ENCODE measurements at places on chromosomes 3 and 15. TPM values are rescaled to one million over a fixed set of nuclear protein-coding genes. Genes with fewer than 3 reads are reported as not detected.

- DNase-seq, result peak; percentile 64
- peak overlapping the region; percentile 73 for H3K27ac ChIP-seq
- H3K4me3 ChIP-seq, result peak overlapping the region; percentile 96
Observed at GRCh38 chr3:97968376-97968775, 3.9 kb downstream of the RIOX2 start.

GRCh38 chr3:168213920-168214319 lies 118.2 kb upstream of the GOLIM4 start:
- peak overlapping the region; percentile 57 for H3K4me3 ChIP-seq
- peaks cover 2% of the 10 kb centered on the region for H3K36me3 ChIP-seq
- H3K27ac ChIP-seq, result peak overlapping the region; percentile 80
- no peaks in the 10 kb centered on the region for H3K27me3 ChIP-seq

DNA sequence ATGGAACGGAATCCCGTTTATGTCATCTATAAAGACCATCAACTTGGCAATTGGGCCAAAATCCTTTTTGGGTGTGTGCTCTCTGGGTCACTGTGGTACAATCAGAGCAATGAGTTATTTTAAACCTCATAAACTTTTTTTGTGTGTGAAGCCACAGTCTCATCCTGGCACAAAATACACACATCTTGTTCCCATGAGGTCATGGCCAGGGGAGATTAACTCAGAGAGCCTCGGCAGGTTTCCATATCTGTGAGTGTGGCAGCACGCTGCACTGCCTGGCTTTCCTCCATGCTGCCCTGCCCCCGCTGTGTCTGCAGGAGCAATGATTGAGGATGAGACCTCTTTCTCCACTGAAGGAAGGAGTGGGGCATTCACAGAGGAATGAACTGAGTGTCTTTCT lies 54.0 kb upstream of the DLG1 start:
- H3K36me3 ChIP-seq, result no peaks in the 10 kb centered on the region
- no peaks in the 10 kb centered on the region for H3K4me1 ChIP-seq
- H3K4me3 ChIP-seq, result no peak overlapping the region
- DNase-seq, result no peak
- no peak overlapping the region for H3K27ac ChIP-seq

DNA sequence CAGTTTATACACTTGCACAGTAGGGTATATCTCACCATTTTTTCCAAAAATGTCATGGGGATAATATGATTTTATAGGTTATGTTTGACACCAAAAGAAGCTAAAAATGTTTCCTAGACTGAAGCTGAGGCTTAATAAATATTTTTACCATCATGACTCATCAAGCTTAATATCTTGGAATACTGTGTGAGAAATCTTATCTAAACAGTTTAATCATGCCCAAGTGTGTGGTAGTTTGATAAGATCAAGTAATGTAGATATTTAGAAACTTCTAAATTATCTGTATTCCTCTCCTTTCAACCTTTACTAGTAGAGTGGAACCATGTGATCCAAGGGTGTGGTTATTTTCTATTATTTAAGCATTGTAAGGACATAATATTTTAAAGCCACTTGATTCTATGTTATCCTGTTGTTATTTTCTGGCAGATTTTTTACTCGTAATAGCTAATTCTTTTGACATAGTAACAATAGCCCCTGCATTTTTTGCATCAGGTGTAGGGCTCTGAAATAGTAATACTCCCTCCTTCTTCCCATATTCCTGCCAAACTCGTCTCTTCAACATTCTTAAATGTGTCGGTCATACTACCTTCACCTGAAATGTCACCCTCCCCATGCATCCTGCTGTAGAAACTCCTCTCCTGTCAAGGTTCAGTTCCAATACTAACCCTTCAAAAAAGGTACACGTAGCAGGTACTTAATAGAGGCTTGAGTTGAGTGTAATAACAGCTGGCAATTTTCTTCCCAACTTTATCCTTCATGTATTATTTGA lies 729.6 kb downstream of the NLGN1 start:
- H3K4me1 ChIP-seq, result no peaks in the 10 kb centered on the region
- no peak overlapping the region for H3K27ac ChIP-seq
- H3K4me3 ChIP-seq, result no peak overlapping the region
- H3K36me3 ChIP-seq, result no peaks in the 10 kb centered on the region
- no peaks in the 10 kb centered on the region for H3K27me3 ChIP-seq

DNA sequence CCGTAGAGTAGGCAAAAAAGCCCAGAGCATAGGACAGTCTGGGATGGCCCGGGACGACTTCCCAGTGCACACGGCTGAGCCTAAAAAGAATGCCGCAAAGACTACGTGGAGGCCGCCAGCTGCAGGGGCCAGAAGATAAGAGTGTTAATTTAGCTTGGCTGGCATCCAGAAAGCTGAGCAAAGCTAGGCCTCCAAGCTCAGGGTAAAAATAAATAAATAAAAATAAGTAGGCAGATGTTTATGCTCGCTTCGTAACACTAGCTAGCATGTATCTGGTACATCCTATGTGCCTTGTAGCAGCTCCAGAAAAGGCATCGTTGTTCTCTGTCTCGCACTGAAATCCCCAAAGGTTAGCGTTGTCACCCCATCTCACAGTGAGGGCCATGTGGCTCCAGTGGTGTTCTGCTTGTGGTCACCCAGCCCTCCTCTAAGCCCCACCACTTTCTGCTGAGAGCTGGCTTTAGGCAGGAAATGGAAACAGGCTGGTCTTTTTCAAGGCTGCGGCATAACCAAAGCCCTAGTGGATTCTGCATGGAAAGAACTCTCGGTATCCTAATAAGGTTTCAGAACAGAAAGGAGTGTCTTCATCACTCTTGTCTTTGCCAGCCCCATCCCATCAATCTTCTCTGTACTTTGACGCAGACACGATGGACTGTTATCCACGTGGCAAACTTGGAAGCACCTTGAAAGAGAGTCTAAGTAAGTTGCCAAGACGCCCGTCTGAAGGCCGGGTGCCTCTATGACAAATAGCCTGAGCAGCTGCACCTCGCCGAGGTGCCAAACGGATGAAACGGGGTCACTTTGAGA lies 58.1 kb upstream of the MEF2A start:
- H3K4me3 ChIP-seq, result no peak overlapping the region
- peaks cover 15% of the 10 kb centered on the region for H3K27me3 ChIP-seq
- H3K36me3 ChIP-seq, result peaks cover 5% of the 10 kb centered on the region
- no peak overlapping the region for H3K27ac ChIP-seq
- peaks cover 78% of the 10 kb centered on the region for H3K4me1 ChIP-seq

- H3K4me1 ChIP-seq, result no peaks in the 10 kb centered on the region
- no peak overlapping the region for H3K27ac ChIP-seq
- no peaks in the 10 kb centered on the region for H3K36me3 ChIP-seq
- no peak overlapping the region for H3K4me3 ChIP-seq
- no peak for DNase-seq
Observed at GRCh38 chr3:155323063-155323666, 29.7 kb upstream of the STRIT1 start.

- H3K4me3 ChIP-seq, result no peak overlapping the region
- DNase-seq, result no peak
- no peak overlapping the region for H3K27ac ChIP-seq
- H3K27me3 ChIP-seq, result peaks cover 30% of the 10 kb centered on the region
- H3K36me3 ChIP-seq, result peaks cover 1% of the 10 kb centered on the region
Observed at GRCh38 chr3:33278163-33278562, 921 bp downstream of the FBXL2 start.

TRIM69 gene
- total RNA-seq, result 79.1 TPM

DNA sequence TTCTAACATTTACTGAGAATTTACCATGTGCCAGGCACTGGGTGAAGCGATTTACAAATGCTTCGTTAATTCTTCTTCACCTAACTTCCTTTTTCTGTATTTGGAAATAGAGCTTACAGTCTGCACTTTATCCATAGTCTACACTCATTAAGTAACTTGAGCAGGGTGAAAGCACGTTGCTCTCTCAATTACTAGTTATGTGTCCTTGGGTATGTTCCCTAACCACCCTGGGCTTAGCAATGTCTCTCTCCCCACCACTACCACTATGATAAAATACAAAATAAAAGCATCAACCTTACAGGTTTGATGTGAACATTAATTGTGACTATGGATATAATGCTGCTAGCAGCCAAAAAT lies 172.9 kb upstream of the SLC2A2 start:
- H3K4me3 ChIP-seq, result no peak overlapping the region
- H3K27me3 ChIP-seq, result no peaks in the 10 kb centered on the region
- peaks cover 32% of the 10 kb centered on the region for H3K36me3 ChIP-seq
- peaks cover 16% of the 10 kb centered on the region for H3K4me1 ChIP-seq

GRCh38 chr15:29226436-29227208 lies 43.0 kb downstream of the NSMCE3 start:
- DNase-seq, result no peak
- no peaks in the 10 kb centered on the region for H3K36me3 ChIP-seq
- no peak overlapping the region for H3K4me3 ChIP-seq
- no peak overlapping the region for H3K27ac ChIP-seq

DNA sequence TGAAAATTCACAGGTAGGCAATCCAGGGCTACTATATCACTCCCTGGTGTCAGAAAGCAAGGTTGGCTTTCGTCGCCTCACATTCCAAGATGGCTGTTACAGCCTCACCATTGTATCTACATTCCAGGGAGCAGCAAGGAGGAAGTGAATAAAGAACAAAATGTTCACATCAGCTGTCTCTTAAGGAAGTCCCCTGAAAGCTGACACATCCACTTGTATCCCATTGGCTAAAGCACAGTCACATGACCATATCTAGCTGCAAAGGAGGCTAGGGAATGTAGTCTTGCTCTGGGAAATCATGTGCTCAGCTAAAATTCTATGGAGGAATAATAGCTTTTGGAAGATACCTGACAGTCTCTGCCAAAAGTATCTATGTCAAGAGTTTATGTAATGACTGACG lies 12.8 kb upstream of the GATA2 start:
- no peak overlapping the region for H3K27ac ChIP-seq
- no peaks in the 10 kb centered on the region for H3K36me3 ChIP-seq
- H3K27me3 ChIP-seq, result peaks cover 25% of the 10 kb centered on the region
- no peaks in the 10 kb centered on the region for H3K4me1 ChIP-seq

SENP5 gene
- 42.0 TPM for total RNA-seq

DNA sequence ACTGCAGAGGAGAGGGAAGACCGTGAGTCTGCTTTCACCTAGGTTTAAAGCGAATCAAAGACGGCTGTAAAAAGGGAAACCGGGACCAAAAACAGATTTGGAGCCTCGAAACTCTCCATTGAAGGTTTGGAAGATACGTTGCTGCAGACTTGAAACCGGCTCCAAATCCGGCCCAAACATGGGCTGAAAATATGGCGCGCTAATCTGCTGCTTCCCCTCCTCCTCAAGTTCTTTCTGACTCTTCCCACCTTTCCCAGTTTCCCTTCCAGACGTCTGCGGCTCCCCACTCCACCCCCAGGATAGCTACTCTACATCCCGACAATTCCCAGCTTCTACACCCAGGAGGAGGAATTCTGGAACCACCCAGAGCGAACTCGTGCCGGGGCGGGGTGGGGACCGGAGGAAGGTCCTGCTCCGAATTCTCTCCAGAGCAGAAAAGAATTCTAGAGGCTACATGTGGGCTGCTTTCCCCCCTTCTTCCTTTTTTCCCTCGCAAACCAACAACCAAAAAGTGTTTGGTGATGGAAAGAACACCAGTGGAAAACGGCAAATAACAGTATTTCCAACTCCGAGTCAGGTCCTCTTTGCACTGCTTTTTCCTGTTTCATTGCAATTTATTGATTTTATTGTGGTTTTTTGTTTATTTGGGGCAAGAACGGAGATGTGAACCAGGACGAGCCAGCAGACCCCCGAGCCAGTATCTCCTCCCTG lies 8.5 kb downstream of the EOMES start:
- peak overlapping the region; percentile 90 for H3K27ac ChIP-seq
- H3K4me3 ChIP-seq, result peak overlapping the region; percentile 86
- H3K27me3 ChIP-seq, result peaks cover 43% of the 10 kb centered on the region
- peaks cover 31% of the 10 kb centered on the region for H3K4me1 ChIP-seq

PPP1R14D gene
- not detected for total RNA-seq

DNA sequence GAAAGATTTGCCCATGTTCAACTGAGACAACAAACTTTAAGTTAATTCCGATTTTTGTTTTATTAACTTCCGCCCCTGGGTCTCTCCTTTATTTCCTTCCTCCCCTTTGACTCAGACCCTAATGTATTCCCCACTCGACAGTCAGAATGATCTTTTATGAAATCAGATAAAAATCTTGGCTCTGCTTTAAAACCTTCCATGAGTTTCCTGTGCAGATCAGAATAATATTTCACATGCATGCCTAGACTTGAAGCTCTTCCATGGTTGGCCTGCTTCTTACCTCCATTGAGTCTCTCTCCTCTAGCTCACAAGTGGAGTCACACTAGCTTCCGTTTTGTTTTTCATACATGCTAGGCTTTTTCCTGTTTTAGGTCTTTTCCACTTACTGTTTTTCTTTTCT lies 116.8 kb upstream of the SPATA16 start:
- H3K27me3 ChIP-seq, result no peaks in the 10 kb centered on the region
- no peak for DNase-seq
- H3K4me3 ChIP-seq, result no peak overlapping the region
- no peaks in the 10 kb centered on the region for H3K4me1 ChIP-seq

SIDT1 gene
- total RNA-seq, result 51.9 TPM

- peaks cover 37% of the 10 kb centered on the region for H3K36me3 ChIP-seq
- no peaks in the 10 kb centered on the region for H3K27me3 ChIP-seq
- no peak overlapping the region for H3K27ac ChIP-seq
- H3K4me3 ChIP-seq, result no peak overlapping the region
Observed at GRCh38 chr15:90959894-90960293, 5.2 kb downstream of the RCCD1 start.

- H3K27me3 ChIP-seq, result peaks cover 20% of the 10 kb centered on the region
- peaks cover 3% of the 10 kb centered on the region for H3K4me1 ChIP-seq
- no peak for DNase-seq
- no peak overlapping the region for H3K27ac ChIP-seq
Observed at GRCh38 chr3:142987707-142988106, 13.7 kb upstream of the U2SURP start.

GPR156 gene
- not detected for total RNA-seq

DNA sequence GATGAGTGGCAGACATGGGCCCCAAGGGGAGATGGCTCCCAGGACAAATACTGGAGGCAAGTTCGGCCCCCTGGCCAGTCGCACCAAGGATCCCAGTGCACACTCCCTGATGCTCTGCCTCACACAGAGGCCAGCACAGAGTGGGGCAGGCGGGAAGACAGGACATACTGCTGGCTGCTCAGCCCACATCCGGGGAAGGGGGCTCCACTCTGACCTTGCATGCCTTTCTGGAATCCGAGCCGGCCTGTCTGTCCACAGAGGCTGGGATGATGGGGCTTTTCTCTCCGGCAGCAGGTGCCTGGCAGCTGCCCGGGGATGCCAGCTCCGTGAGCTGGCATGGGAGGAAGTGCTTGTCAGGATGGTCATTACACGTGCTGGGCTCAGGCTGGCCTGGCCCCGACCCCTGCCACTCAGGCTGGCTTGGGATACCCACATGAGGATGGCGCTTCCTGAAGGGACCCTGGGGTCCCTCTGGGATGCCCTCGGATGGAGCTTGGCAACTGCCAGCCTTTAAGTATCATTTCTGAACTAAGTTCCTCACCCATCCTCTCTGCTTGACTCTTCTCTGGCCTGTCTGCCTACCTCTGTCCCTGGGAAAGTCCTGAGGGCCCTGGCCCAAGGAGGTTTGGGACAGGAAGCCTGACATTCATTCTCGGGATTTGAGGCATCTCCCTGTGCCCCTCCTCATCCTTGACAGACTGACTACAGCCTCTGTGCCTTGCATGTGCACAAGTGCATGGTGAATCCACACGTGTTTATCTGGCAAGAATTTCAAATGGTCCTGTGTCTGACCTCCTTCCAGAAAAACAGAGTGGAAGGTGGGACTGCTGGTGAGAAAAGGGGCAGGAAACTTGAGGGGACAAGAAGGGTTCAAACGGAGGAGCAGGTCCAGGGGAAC lies 46.5 kb downstream of the EXOG start:
- H3K36me3 ChIP-seq, result no peaks in the 10 kb centered on the region
- no peak overlapping the region for H3K27ac ChIP-seq
- H3K4me3 ChIP-seq, result no peak overlapping the region
- H3K4me1 ChIP-seq, result no peaks in the 10 kb centered on the region
- no peak for DNase-seq
- H3K27me3 ChIP-seq, result peaks cover 5% of the 10 kb centered on the region

ITIH1 gene
- not detected for total RNA-seq

All from activated CD8-positive, alpha-beta memory T cell treated with anti-CD3 and anti-CD28 coated beads, Interleukin-2, amount 10 ng/mL, durations not matched to agents 7 days and 5 days (primary cell).